ENCODE measurements at places on chromosomes 1 and 21.

- DNase-seq: peak; percentile 17
These were observed 49.4 kb upstream of the DESI2 start for GRCh38 chr1:244603498-244603897.

DNA sequence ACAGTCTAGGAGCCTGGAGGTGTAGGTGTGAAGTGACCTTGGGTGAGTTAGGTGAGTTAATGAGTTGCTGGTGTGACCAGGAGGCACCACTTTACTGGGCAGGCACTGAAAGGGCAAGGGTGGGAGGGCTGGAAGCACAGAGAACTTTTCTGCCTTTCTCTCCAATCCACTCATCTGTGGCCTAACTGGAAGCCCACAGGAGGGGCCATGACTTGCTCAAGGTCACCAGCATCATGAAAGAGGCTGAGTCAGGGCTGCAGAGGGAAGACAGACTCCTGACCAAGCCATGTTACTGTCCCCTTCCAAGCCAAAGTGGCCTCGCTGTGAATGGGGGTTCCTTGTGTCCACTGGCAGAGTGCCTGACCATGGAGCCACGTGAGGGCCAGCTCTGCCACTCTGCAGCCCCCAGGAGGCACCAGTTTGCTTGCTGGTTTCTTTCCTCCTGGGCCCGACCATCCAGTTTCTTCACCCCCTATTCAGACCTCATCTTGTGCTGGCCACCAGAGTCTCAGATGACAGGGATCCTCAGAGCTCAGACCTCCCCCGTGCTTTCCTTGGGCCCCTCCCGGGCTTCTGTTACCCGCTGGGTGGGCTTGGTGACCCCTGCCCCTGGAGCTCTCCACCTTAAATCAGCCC, 4.3 kb upstream of the BSND start:
- no peak for DNase-seq

- peak; percentile 1 for DNase-seq
These were observed 294.0 kb upstream of the C1orf87 start for GRCh38 chr1:60367532-60367931.

- no peak for DNase-seq
These were observed 34.2 kb downstream of the ZNF496 start for GRCh38 chr1:247297263-247298123.

GRCh38 chr1:74266001-74266400, 30.8 kb downstream of the TNNI3K start:
- DNase-seq: no peak

- peak; percentile 51 for DNase-seq
These were observed 32.1 kb upstream of the KCNE1 start for GRCh38 chr21:34544032-34544496.

DNA sequence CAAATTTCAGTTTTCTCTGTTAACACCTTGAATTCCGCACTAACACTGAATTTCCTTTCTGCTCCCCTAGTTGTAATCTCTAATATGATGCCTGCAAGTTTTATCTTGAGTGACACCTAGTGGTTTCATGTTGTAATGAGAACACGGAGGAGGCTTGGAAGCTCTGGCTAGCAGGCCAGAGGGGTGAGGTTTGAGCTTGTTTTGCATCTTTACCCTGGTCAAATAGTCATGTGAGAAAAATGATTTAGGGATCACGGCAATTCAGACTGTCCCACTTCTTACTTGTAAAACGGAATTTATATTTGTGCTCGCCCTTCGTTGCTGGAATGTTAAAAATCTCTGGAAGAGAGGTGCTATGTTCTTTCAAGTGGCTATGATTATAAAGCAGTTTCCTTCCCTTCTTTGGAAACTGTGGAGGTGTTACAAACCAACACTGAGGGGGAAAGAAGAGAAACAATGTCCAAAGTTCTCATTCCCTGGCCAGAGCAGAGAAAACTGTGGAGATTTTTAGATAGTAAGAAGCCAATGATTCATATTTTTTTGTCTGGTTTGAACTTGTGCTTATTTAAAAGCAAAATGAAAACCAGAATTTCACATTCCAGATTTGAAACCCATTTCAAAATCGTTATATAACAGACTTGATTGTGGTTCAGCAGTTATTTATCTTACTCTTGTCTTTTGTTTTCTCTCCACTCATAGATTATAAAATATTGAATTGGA, 5.3 kb upstream of the MROH9 start:
- peak; percentile 37 for DNase-seq

GRCh38 chr1:163038928-163039706, 30.0 kb upstream of the RGS4 start:
- no peak for DNase-seq

DNA sequence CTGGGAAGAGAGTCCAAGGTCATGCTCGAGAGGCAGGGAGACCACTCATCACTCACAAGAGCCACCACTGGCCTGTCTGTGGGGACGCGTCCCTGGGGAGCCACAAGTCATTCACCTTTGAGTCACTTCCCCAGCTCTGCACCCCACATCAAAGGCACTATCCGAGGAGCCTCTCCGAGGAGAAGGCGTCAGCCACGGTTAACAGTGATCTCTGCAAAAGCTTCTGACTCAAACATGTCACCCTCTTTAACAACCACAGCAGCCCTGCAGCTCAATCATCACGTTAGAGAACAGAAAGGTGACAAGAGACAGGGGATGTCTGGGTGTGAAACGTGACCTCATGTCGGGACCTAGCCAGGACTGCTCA, 9.0 kb downstream of the LRRC47 start:
- no peak for DNase-seq

- peak; percentile 65 for DNase-seq
These were observed at the start of gene ARHGEF2 for GRCh38 chr1:155978325-155978972. TSS of gene ARHGEF2 (minus strand) at chr1:155978547. CDS start at chr1:155978427, 120 bp downstream.

DNA sequence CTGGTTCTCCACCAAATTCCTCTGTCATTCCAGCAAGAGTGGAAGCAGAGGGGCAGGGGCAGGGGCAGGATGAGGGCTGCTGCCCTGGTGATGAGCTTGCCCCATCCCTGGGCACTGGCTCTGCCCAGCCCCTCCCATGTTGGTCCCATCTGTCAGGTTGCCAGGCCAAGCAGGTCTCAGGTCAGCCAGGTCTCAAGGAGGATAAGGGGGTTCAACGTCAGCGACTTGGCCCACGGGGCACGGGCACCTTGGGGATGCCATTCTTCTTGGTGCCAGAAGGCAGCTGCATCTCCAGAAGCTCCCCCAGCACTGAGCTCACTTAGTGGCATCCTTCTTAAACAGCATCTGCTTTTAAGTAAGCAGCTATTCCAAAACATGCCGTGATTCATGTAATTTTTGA, 133.1 kb downstream of the AJAP1 start:
- DNase-seq: no peak

DNA sequence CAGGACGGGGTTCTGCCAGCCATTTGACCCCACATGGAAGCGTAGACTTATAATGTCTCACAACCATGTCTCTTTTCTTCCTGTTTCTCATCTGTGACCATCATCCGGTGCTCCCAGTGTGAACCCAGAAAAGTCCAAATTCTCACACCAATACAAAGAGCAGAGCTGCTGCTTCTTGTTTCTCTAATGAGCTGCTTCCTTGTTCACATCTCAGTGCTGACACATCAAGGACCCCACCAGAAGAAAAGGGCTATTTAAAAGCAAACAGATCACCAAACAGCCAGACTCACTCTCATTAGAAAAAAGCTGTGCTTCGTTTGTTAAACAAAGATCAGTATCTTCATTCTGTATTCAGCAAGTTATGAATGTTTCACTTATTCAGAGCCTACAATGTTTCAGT, 835 bp upstream of the LCE1D start:
- DNase-seq: no peak

DNA sequence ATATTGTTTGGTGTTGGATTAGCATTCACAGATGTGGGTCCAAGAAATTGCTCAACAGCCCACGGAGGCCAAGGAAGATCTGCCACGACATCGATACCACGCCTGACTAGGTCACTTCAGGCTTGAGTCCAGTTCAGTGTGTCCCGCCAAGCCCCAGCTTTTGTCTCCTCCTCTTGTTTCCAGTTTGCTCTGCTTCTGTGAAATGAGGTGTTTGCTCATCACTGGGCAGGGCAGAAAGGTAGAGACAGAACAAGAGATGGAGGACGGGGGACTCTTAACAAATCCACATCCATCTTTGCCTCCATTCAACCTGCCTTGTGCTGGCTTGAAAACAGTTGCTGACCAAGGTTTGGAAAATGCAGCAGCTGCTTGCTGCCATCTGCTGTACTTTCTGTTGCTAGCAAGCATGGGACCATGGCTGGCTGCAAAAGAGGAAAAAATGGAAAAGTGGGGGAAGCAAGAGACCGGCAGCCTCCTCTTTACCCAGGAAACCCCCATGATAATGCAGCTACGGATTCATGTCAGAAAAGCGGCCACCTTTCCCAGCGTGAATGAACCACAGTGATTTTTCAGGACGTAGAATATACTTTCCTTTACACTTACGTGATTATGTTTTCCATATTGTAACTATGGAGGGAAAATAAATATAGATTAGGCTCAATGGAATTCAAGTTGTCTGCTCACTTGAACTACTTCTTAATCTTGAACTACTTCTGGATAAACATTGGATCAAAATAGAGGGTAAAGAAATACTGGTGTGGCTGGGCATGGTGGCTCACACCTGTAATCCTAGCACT, 80.2 kb upstream of the GREM2 start:
- peak; percentile 77 for DNase-seq

- no peak for DNase-seq
These were observed 125.4 kb downstream of the TBX19 start for GRCh38 chr1:168405906-168406549.

DNA sequence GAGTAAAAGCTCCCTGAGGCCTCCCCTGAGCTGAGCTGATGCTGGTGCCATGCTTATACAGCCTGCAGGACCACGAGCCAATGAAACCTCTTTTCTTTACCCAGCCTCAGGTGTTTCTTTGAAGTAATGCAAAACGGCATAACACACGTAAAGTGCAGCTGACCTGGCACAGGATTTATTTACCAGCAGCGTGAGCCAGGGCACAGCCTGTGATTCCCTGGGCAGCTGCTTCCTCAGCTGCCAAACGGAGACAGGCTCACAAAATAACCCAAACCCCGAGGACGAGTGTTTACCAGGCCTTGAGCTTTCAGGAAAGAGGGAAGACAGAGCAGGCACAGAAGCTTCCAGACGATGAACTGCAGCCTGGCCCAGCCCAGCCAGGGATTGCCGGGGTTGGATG, 120.6 kb upstream of the ARHGEF16 start:
- no peak for DNase-seq

DNA sequence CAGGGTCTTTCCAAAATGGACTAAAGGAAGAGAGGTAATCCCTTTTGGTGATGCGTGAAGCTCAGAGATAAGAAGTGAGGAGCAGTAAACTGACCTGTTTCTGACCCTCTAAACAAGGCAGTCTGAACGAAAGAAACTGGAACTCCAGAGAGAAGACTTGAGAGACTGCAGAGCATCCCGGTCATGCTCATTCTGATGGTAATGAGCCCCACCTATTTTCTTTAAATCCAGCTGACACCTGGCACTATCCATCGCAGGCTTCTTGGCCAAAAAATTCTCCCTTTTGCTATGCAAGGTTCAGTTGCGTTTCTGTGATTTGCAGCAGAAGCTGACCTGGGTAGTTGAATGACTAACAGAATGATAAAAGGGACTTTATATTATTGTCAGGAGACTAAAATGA, 105.9 kb upstream of the KCNK2 start:
- DNase-seq: no peak

DNA sequence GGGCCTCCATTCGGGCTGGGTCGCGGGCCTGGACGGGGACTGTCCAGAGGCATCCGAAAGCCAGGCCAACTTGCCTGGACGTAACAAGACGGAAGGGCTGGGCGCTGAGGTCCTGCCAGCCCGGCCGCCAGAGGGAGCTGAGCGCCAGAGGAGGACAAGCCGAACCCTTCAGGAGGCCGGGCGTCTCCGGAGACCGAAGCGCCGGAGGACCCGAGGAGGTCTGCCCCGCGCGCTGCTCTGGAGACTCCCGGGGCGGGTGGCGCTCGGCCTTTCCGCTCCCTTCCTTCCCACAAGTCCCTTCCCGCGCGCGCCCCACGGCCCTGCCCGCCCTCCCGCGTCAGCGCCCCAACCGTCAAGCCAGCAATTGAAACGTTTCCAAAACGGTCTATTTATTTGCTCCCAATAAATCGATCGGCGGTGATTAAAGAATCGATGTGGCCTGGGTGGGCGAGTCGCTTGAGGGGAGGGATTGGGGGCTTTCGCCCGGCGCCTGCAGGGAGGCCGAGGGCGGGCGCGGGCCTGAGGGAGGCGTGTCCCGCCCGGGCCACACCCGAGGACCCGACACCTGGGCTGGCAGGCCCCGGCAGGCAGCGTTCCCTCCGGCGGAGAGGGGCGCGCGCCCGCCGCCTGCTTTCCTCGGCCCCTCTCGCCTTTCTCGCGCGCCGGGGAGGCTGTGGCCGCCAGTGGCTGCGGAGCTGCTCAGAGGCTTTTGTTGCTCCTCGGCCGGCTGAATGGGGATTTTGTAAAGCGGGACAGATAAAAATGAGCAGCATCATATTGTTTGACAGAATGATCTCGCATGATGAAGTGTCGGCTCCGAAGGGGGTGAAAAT, 5.2 kb upstream of the FOXD3 start:
- peak; percentile 74 for DNase-seq

DNA sequence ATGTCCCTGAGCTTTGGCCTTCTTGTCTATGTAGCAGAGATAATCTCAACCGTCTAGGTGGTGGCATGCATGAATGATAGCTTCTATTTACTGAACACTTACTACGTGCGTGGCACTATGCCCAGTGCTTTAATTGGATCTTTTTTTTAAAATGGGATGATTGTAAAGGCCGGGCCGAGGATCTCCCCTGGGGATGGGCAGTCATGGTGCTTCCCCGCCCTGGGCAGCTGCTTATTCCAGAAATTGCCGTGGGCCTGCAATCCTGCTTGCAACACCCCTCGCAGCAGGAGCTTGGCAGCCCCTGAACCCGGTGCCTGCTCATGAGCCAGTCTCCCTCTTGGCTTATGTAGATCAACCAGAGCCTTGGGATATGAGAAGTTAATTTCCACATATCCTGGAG, 360.7 kb downstream of the CAMTA1 start:
- no peak for DNase-seq

DNA sequence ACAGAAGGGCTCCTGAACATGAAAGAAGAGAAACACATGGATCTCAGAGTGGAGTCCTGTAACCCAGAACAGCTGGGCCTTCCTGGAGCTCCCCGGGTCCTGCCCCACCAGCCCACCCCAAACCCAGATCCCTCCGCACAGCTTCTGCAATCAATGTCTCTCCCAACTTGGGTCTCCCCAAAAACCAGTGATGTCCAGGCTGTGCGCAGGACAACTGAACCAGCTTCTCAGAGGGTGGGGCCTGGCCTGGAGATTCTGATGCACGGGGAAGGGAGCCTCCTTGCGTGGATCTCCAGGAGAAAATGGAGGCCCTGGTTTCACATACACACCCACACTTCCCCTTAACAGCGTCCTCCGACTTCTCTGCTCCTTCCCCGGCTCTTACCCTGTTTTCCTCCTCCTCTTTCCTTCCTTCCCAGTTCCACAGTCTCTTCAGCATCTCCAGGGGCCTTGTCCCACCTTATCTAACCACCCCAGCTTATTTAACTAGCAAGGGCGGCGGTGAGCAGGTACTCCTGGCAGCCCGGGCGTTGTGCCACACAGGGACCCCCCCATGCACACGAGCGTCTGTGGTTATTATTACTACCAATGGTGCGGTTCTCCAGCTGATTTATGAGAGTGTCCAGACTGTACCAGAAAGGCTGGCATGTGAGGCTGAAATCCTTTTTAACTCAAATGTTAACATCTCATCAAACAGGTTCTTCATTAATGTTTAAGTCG, 11.2 kb upstream of the MX2 start:
- DNase-seq: no peak

- no peak for DNase-seq
These were observed 39.4 kb upstream of the NGF start for GRCh38 chr1:115377411-115377810.

- DNase-seq: peak; percentile 19
These were observed 61.6 kb downstream of the KIF14 start for GRCh38 chr1:200558866-200559459.
